ENCODE measurements at places on chromosomes 4 and X. TPM values are rescaled to one million over a fixed set of nuclear protein-coding genes. Genes with fewer than 3 reads are reported as not detected.

RNF212 gene
- total RNA-seq = not detected

TRIM60 gene
- total RNA-seq = not detected

DNA sequence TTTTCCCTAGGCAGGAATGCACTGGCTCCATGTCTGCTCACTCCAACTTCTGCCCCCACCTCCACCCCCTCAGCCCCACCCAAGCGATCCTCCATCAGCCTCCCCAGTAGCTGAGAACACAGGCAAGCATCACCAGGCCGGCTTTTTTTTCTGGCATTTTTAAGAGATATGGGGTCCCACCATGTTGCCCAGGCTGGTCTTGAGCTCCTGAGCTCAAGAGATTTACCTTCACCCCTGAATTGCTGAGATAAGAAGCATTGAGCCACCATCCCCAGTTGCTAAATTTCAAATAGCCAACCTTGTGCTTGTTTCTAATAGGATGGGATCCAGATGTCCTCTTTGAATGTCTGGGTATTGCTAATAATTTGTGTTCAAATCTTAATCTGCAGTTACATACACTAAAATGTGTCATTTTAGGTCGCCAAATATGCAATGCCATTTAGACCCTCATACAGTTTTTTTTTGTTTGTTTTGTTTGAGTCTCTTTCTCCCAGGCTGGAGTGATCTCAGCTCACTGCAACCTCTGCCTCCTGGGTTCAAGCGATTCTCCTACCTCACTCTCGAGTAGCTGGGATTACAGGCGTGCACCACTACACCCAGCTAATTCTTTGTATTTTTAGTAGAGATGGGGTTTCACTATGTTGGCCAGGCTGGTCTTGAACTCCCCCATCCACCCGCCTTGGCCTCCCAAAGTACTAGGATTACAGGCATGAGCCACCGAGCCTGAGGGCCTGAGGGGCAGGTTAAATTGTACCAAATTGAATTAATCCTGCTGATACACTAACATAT lies 8.8 kb downstream of the LARP7 start:
- DNase-seq = no peak

FRMD7 gene
- not detected for total RNA-seq

- no peak for DNase-seq
Observed at GRCh38 chr4:1502501-1502886, 96.3 kb upstream of the NKX1-1 start.

DNA sequence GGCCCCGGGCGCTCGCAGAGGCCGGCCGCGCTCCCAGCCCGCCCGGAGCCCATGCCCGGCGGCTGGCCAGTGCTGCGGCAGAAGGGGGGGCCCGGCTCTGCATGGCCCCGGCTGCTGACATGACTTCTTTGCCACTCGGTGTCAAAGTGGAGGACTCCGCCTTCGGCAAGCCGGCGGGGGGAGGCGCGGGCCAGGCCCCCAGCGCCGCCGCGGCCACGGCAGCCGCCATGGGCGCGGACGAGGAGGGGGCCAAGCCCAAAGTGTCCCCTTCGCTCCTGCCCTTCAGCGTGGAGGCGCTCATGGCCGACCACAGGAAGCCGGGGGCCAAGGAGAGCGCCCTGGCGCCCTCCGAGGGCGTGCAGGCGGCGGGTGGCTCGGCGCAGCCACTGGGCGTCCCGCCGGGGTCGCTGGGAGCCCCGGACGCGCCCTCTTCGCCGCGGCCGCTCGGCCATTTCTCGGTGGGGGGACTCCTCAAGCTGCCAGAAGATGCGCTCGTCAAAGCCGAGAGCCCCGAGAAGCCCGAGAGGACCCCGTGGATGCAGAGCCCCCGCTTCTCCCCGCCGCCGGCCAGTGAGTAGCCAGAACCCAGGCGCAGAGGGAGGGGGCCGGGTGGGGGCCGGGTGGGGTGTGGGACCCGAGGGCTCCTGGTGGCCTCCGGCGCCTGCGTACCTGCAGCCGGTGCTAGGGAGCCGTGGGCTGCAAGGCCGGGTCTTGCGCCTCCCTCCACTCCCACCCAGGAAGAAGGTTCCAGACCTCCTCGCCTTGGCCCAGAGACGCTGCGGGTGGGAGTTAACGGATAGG lies 534 bp downstream of the MSX1 start:
- DNase-seq = no peak

HSD17B13 gene
- 0.10 TPM for total RNA-seq

Measured in A172 (cell line).